ENCODE measurements at places on chromosomes 5 and 9. TPM values are rescaled to one million over a fixed set of nuclear protein-coding genes. Genes with fewer than 3 reads are reported as not detected.

PDGFRB gene
- total RNA-seq, result 71.1 TPM

PKD2L2 gene
- not detected for total RNA-seq

ZDHHC11B gene
- 0.32 TPM for total RNA-seq

PCDHGA4 gene
- 4.7 TPM for total RNA-seq

OGN gene
- 43.5 TPM for total RNA-seq

SMIM33 gene
- not detected for total RNA-seq

RANBP3L gene
- under 0.01 TPM for total RNA-seq

FUT7 gene
- total RNA-seq, result not detected

PDZD2 gene
- total RNA-seq, result 0.09 TPM

NR6A1 gene
- 0.26 TPM for total RNA-seq

SPATA31A3 gene
- total RNA-seq, result not detected

OR2V1 gene
- total RNA-seq, result under 0.01 TPM

SLC6A19 gene
- total RNA-seq, result not detected

TMED9 gene
- total RNA-seq, result 152 TPM

WNT8A gene
- not detected for total RNA-seq

SIT1 gene
- not detected for total RNA-seq

PCDHB4 gene
- total RNA-seq, result not detected

AMBP gene
- 0.86 TPM for total RNA-seq

C1QTNF2 gene
- total RNA-seq, result 0.86 TPM

OMD gene
- total RNA-seq, result 0.95 TPM

PCDHGB5 gene
- total RNA-seq, result 33.0 TPM

IQGAP2 gene
- total RNA-seq, result 2.1 TPM

CCIN gene
- total RNA-seq, result 0.79 TPM

RAI14 gene
- total RNA-seq, result 56.6 TPM

ZFP37 gene
- total RNA-seq, result 3.7 TPM

BARHL1 gene
- total RNA-seq, result not detected

HRH2 gene
- not detected for total RNA-seq

MACROH2A1 gene
- 123 TPM for total RNA-seq

RNF14 gene
- 54.2 TPM for total RNA-seq

MEIKIN gene
- total RNA-seq, result not detected

ANKRD31 gene
- 0.09 TPM for total RNA-seq

GRIA1 gene
- 0.16 TPM for total RNA-seq

SLC6A3 gene
- not detected for total RNA-seq

GLDC gene
- 0.09 TPM for total RNA-seq

Measured in bronchial smooth muscle cell (primary cell).